Purkinje cell (primary cell): ENCODE measurements at places on chromosomes 5 and 9. TPM values are rescaled to one million over a fixed set of nuclear protein-coding genes. Genes with fewer than 3 reads are reported as not detected.

TMEM215 gene
- 0.69 TPM in 1 of 2 replicates, not detected in the other for polyA plus RNA-seq

SLCO6A1 gene
- polyA plus RNA-seq: not detected in 2 replicates

CCNJL gene
- 0.36 and 0.77 TPM in 2 replicates for polyA plus RNA-seq

RGS7BP gene
- polyA plus RNA-seq: 54.7 and 72.3 TPM in 2 replicates

FOXD4L4 gene
- not detected in 2 replicates for polyA plus RNA-seq

SYNPO gene
- polyA plus RNA-seq: 0.25 and 4.6 TPM in 2 replicates

PCDHGC5 gene
- polyA plus RNA-seq: 0.34 and 2.0 TPM in 2 replicates

ECSCR gene
- 2.1 TPM in 1 of 2 replicates, not detected in the other for polyA plus RNA-seq

ACER2 gene
- polyA plus RNA-seq: not detected in 2 replicates

GM2A gene
- 5.9 and 7.0 TPM in 2 replicates for polyA plus RNA-seq

IL3 gene
- not detected in 2 replicates for polyA plus RNA-seq

CDH18 gene
- 303 and 308 TPM in 2 replicates for polyA plus RNA-seq

DBH gene
- polyA plus RNA-seq: not detected in 2 replicates

RMRP gene
- not detected in 2 replicates for polyA plus RNA-seq

NUTM2F gene
- not detected in 2 replicates for polyA plus RNA-seq

LMX1B gene
- not detected in 2 replicates for polyA plus RNA-seq

PCDHB3 gene
- polyA plus RNA-seq: 3.7 and 7.5 TPM in 2 replicates

FBXO10 gene
- 2.7 and 6.1 TPM in 2 replicates for polyA plus RNA-seq

PCDHA8 gene
- 1.4 TPM in 1 of 2 replicates, not detected in the other for polyA plus RNA-seq

CDX1 gene
- polyA plus RNA-seq: not detected in 2 replicates

BSPRY gene
- 48.0 and 54.2 TPM in 2 replicates for polyA plus RNA-seq

TLX3 gene
- polyA plus RNA-seq: not detected in 2 replicates

AIF1L gene
- 2.3 and 2.6 TPM in 2 replicates for polyA plus RNA-seq

OTULINL gene
- polyA plus RNA-seq: 0.62 and 1.3 TPM in 2 replicates

PCDHA4 gene
- polyA plus RNA-seq: 0.62 and 10.7 TPM in 2 replicates

DAPK1 gene
- 8.3 and 12.6 TPM in 2 replicates for polyA plus RNA-seq

SLC25A2 gene
- not detected in 2 replicates for polyA plus RNA-seq

ACOT12 gene
- not detected in 2 replicates for polyA plus RNA-seq

SAXO1 gene
- not detected in 2 replicates for polyA plus RNA-seq

RORB gene
- 3.0 and 4.2 TPM in 2 replicates for polyA plus RNA-seq

F2RL1 gene
- not detected in 2 replicates for polyA plus RNA-seq

UHRF2 gene
- 9.2 and 13.5 TPM in 2 replicates for polyA plus RNA-seq

PFDN1 gene
- 168 and 172 TPM in 2 replicates for polyA plus RNA-seq

SPINK13 gene
- polyA plus RNA-seq: 1.2 TPM in 1 of 2 replicates, not detected in the other

NANS gene
- polyA plus RNA-seq: 24.8 and 26.4 TPM in 2 replicates

RAD50 gene
- 34.0 and 44.9 TPM in 2 replicates for polyA plus RNA-seq

C9 gene
- polyA plus RNA-seq: 0.08 TPM in 1 of 2 replicates, not detected in the other

CTXN3 gene
- not detected in 2 replicates for polyA plus RNA-seq

SIL1 gene
- 21.5 and 30.5 TPM in 2 replicates for polyA plus RNA-seq

PFN3 gene
- polyA plus RNA-seq: not detected in 2 replicates

SLC36A2 gene
- polyA plus RNA-seq: not detected in 2 replicates

REEP2 gene
- 42.0 and 65.2 TPM in 2 replicates for polyA plus RNA-seq

LIFR gene
- 8.5 and 8.8 TPM in 2 replicates for polyA plus RNA-seq

FGF18 gene
- polyA plus RNA-seq: not detected in 2 replicates

RNF183 gene
- not detected in 2 replicates for polyA plus RNA-seq

TMEM174 gene
- not detected in 2 replicates for polyA plus RNA-seq

UBE2D2 gene
- polyA plus RNA-seq: 50.6 and 57.5 TPM in 2 replicates

STXBP1 gene
- polyA plus RNA-seq: 125 and 169 TPM in 2 replicates

TAF11L10 gene
- polyA plus RNA-seq: not detected in 2 replicates
